ENCODE measurements at places on chromosomes 5 and 9.

DNA sequence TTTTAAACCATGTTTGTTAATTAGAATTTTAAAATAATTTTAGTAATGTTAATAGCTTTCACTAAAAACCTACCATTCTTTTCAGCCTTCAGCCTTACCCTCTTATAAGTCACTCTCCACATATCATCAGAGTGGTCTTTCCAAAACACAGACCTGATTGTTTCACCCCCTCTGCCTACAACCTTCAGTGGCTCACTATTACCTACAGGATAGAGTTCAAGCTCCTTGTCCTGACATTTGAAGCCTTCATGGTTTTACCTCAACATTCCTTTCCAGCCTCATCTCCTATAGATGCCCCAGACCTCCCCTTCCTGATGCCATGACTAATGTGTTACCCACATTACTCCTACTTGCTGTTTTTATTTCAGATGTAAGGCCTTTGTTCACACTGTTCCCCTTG is 27.8 kb upstream of the STRBP start:
- DNase-seq = no peak

DNA sequence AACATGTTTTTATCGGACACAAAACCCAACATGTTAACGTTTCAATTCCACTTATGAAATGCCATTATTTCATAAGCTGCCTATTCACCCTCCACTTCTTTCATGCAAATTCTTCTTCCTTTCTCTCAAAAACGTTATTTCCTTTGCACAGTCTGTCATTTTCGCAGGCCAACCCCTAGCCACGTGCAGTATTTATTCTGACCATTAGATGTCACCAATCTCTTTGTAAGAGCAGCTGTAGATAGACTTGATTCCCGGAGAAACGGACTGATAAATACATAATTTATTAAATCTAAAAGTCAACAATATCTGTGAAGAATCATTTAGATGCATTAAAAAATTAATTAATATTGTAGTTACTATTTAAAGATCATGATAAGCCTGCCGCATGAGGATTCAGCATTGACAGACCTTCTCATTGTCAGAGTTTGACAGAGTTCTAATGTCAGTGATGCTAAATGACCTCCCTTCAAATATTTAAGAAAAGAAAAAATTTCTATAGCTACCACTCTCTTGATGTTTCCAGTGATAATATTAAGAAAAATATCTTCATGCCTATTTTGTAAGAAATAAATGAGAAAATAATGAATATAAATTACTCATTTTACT is 933.6 kb downstream of the CDH12 start:
- peak; percentile 44 for DNase-seq

DNA sequence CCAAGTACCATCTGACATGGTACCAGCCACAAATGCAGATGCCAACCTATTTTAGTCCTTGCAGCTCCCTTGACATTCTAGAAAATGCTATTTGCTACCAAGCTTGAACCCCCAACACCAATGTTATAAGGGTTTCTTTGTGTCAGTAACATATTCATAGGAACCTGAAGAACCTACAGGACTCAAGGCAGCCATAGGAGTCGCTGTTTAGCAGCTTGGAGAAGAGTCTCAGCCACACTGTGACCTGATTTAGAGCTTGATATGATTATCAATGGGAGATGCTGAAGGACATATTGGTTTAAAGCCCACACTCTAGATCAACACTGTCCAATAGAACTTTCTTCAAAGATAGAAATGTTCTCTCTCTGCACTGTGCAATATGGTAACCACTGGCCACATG is 6.4 kb upstream of the ZFR start:
- no peak for DNase-seq

DNA sequence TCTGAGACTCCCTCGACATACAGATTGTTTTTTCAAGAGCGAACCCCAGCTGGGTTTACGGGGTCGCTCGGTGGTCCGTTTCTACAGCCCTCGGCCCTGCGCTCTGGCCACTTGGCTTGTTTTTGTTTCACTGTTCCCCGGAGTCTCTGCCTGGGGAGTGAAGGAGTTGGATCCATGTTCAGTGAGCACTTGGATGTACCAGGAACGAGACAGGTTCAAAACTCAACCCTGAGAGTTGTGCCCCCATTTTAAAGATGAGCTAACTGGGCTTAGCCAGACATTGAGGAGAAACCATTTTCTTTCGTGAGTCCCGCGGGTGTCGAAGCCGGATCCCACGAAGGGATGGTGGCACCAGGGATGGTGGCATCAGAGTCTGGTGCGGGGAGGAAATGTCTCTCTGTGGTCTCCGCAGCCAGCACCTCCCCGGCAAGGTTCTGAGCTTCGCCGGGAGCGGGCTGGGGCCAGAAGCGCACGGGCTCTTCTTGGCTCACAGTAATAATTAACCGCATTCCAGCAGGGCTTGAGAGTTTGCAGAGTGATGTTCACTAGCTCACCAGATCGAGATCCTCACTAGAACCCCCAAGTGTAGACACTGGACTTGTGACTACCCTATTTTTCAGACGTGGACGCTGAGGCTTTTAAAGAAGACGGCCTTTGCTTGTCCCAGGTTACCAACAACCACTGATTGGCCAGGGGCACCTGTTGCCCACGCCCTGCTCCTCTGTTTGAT is 1.0 kb downstream of the MSX2 start:
- DNase-seq = peak; percentile 6

- no peak for DNase-seq
Measured at GRCh38 chr5:151205411-151205810, 18.5 kb downstream of the CCDC69 start.

GRCh38 chr5:177592905-177593304 is 902 bp downstream of the TMED9 start:
- DNase-seq = no peak

DNA sequence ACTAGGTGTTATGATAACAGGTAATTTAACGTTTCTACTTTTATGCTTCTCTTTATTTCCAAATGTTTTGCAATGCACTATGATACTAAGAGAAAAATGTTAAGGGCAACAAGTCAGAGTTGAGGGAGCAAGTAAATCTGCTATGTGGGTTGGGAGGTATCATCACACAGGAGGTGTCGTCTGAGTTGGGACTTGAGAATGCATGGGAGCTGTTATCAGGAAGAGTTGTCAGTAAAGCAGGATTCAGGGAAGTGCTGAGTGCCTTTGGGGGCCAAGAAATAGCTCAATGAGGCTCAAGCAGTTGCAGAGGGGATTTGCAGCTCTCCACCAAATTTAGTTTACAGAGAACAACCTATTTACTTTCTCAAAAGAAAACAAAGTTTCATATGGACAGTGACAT is 108.0 kb downstream of the PPP2R2B start:
- DNase-seq = no peak

GRCh38 chr5:149017636-149018035 is 45.2 kb downstream of the SH3TC2 start:
- DNase-seq = no peak

- DNase-seq = no peak
Measured at GRCh38 chr5:41761663-41762062, 108.6 kb downstream of the OXCT1 start.

DNA sequence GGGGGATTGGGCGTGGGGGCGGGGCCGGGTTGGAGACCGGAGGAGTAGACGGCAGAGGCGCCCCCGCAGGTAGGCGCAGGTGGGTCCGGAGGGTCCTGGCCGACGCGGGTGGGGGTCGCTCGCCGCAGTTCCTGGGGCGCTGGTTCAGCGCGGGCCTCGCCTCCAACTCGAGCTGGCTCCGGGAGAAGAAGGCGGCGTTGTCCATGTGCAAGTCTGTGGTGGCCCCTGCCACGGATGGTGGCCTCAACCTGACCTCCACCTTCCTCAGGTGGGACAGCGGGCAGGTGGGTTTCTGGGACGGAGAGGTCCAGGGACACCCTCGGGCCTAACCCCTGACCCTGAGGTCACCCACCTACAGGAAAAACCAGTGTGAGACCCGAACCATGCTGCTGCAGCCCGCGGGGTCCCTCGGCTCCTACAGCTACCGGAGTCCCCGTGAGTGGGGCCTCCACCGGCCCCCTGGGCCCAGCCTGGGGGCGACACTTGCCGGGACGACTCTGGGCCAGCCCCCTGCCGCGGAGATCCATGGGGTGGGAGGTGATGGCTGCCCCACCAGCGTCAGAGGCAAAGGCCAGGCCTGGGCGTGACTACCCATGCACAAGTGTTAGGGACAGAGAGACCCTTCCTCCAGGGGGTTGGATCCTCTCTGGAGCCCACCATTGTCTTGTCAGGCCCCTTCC is 1.7 kb downstream of the PTGDS start:
- DNase-seq = no peak

All from cardiac fibroblast (primary cell).